RWPE1 (cell line): ENCODE measurements at places on chromosomes 11 and 22.

DNA sequence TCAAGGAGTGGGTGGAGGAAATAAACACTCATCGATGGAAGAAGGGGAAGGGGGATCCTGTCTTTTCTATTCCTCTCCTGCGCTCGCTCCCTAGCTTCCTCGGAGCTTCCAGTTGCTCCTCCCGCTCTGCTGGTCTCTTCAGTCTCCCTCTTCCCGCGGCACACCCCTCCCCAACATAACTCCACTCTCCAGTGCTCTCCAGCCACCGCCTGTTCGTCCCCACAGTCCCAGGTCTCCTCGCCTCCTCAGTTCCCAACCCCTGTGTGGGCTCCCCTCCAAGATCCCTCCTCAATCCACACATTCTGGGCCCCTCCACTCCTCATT lies 438 bp downstream of the ZW10 start:
- peak; percentile 33 for DNase-seq

DNA sequence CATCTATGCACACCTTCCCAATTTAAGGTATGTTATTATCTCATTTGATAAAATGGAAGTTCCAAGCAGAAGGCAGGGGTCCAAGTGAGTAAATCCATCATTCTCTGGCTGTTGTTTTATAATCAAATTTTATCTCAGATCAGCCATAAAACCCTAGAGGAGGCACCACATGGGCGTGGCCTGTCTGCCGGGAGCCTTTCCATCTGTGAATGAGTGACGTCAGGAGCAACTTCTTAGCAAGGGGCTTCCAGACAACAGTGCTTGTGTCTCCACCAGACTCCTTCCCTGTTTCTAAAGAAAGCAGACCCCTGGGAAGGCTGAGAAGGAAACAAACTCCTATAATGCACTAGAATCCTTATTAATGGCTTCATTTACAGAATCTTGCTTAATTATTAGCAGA lies 13.5 kb downstream of the SEZ6L start:
- DNase-seq = no peak

DNA sequence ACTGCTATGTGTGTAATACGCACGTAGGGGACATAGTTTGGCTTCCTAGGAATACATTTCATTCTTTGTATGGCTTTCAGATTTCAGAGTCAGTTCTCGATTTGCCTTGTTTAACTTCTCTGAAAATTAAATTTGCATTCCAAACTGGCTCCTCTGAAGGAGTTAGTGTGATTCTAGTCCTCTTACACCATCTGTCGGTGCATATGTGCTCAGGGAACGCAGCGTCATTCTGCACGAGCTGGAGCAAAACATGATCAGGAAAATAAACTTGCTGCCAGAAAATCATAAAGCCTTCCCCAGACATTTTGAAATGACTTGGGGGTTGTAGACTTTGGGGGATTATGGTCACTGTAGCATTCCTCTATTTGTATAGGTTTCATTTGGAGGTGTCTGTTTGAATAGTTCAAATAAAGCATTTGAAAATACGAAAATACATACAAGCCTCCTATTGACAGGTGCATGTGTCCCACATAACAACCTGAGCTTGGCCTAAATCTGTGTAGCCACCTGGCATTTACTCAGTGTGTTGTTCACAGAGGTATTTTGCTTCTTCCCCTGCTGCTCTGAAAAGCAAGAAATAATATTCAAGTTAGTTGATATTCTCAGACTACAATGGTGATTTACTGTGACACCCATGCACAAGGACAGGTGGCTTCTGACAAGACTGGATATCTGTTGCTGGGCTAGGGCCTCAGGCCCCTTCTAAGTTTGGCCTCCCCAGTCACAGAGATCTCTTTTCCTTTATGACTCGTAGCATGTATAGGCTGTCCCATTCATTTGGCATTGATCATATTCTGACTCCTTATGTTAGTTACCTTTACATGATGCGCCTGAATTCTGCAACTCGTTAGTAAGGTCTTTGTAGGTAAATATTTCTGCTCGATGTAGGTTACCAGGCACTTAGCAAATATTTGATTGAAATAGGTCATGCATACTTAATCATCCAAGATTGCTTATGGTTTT lies 81.6 kb upstream of the SORL1-AS1 start:
- no peak for DNase-seq

GRCh38 chr11:81989093-81989492 lies 744.6 kb downstream of the FAM181B start:
- DNase-seq = no peak

DNA sequence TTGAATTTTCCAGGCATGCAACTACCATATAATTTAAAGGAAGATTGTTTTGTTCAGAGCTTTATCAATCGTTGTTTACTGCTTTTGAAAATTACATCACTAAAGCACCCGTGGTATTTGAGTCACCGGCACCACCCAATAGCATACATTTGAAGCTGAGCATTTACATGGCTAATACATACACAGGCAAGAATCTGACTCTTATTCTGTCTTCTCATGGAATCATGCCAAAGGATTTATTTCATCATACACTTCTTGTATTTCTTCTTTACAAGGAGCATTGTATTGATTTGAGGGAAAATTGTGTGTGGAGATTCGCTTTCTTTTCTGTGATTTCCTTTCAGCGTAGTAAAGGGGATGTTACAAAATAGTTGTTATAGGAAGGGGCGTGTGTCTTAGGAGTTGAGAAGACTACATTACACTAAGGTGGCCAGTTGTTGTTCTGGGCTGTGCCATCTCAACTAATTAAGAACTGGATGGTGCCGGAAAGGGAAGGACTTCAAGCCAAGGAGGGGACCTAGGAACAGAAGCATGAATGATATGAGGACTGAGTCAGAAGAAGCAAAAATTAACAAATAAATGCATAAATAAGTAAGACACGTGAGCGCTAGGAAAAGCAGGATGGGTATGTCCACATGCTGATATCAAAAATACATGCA lies 12.9 kb upstream of the CD3E start:
- DNase-seq = peak; percentile 58

DNA sequence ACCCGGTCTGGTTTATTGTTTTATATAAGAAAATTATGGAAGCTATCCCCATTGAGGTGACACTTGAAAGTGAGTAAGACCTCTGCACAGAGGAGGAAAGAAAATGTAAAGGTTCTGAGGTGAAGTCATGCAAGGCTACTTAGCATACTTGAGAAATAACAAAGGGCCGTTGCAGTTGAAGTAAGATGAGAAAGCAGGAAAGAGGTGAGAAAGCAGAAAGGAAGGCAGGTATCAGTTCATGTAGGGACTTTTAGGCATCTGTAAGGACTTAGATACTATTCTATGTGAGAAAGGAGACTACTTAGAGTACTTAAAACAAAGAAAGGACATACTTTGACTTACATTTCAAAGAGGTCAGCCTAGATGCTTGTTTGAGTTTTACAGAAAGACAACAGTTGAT lies 84.7 kb downstream of the CASP12 start:
- DNase-seq = no peak

DNA sequence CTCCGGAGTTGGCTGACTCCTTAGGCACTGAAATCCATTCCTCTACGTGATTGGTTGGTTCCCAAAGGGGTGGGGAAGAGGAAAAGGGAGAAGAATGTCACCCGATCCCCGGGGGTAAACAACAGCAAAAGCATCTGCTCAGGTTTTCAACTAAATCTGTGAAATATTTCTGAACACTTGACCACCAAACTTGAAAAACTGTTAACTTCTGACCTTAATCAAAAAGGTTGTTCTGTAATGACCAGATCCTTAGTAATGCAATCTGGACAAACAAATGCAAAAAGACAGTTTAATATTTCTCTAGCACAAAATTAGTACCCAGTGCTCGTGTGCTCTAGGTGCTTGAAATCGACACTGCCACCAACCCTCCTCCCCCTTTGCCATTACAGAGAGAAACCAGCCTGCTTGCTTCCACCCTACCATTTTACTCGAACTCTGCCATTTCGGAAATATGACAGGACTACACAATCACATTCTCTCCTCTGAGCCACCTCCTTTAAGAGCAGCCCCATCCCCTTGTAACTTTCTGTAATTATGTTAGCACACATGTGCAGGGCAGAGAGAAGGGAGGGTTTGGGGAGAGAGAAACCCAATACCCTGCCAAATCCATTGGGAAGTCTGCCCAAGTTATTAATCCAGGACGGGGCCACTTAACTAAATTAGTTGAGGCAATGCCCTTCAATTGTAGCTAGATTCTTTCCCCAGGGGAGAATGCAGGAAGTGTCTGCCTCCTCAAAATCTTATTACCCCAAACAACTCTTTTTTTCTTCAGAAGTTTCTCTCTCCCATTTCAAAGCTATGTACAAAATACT lies 113.8 kb downstream of the RBFOX2 start:
- peak; percentile 82 for DNase-seq

DNA sequence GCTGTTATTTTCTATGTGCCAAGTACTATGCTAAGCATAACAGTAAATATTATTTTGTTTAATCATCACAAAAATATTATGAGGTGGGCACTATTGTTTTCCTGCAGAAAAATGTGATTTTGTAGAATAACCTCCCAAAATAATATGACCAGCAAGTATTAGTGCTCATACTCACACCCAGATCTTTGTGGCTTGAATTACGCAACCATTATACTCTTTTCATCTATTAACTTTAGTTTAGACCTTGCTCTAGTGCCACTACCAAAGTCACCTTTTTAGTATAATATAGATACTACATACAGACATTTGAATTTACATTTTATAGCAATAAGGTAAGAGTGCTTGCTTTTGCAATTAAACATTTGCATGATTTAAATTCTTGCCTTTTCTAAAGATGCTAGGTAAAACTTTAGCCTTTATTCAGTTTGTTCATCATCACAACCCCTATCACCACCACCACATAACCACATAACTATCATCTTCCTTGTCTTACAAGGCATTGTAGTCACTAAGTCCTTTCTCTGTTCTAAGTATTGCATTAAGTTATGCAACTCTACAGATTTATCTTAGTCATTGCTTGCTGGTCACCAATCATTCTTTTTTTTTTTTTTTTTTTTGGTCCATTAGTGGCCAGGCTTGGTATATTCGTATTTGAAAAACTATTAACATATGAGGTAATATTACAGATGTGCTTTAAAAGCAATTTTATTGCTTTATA lies 68.4 kb downstream of the GAS2 start:
- DNase-seq = no peak

- no peak for DNase-seq
Observed at GRCh38 chr11:111819829-111820237, 51.5 kb downstream of the ALG9 start.

- no peak for DNase-seq
Observed at GRCh38 chr11:93166194-93166593, 31.6 kb downstream of the SLC36A4 start.

DNA sequence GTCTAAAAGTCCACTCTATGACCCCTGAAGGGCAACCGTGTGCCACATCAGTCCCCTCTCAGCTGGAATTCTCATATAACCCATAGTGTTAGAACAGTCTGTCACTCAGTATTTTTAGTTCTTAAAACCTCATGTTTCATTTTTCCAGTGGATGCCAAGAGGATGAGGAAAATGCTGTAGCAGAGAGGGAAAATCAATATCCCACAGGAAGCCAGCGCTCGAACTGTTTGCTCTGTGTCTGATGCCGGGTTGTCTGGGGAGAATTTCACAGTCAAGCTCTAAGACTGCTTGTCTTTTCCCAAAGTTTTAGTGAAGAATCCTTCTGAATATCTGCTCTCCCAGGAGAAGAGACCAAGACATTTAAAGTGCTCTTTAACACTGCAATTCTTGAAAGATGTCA lies 360.9 kb downstream of the OPCML start:
- DNase-seq = no peak

DNA sequence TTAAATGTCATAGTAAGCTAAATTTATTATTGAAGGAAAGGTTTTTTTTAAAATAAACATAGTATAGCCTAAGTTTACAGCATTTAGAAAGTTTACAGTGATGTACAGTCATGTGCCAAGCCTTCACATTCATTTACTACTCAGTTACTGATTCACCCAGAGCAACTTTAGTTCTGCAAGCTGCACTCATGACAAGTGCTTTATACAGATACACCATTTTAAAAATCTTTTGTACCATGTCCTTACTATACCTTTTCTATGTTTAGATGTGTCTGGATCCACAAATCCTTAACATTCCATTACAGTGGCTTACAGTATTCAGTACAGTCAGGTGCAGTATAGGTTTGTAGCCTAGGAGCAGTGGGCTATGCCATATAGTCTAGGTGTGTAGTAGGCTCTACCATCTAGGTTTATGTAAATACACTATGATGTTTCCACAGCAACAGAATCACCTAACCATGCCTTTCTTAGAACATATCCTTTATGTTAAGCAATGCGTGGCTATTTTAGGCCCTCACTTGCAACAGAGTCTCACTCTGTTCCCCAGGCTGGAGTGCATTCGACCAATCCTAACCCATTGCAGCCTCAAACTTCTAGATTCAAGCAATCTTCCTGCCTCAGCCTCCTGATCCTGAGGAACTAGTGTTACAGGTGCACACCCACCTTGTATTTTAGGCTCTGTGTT lies 79.5 kb upstream of the SLC25A18 start:
- no peak for DNase-seq

- no peak for DNase-seq
Observed at GRCh38 chr11:67409781-67410368, 5.6 kb upstream of the CARNS1 start.

GRCh38 chr22:26650722-26651421 lies 6.5 kb upstream of the MIAT start:
- no peak for DNase-seq

- DNase-seq = peak; percentile 44
Observed at GRCh38 chr11:62266558-62266957, 3.4 kb upstream of the SCGB2A2 start.

- no peak for DNase-seq
Observed at GRCh38 chr11:100963375-100963774, 166.2 kb downstream of the PGR start.

GRCh38 chr11:76269247-76269646 lies 62.9 kb upstream of the WNT11 start:
- no peak for DNase-seq

GRCh38 chr11:93063086-93063485 lies 93.6 kb downstream of the MTNR1B start:
- no peak for DNase-seq

GRCh38 chr11:44776551-44777208 lies 49.9 kb downstream of the TSPAN18 start:
- DNase-seq = no peak

DNA sequence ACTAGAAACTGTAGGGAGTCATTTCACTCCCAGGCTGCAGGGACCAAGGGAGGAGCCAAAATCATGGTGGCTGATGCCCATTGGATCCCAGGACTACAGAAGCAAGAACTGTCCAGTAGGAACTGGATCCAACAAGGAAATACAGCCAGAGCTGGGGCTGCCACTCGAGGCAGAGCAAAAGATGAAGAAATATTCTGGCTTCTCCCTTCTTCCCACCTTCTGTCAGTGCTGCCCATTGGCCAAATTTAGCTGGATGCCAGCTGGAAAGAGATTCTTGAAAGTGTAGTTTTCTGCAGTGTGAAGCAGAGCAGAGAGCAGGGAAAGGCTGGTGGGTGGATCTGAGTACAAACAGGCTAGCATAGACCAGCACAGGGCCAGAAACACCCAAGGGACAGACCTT lies 45.6 kb downstream of the COMMD9 start:
- no peak for DNase-seq

DNA sequence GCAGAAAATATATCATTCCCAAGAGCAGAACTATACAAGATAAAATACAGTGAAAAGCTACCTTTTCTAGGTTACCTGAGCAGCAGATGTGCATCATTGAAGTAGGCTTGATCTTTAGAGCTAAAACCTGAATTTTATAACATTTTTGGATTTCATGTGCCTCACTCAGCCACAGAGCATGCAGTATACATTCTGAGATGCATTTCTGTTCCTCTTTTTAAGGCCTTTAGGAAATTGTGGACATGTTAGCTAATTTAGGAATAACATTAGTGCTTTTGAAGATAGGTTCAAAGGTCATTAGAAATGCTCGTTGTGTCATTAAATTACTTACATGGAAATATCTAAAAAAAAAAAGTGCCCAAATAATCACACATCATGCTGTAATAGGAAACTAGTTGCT lies 230.6 kb upstream of the PDGFD start:
- no peak for DNase-seq

- DNase-seq = no peak
Observed at GRCh38 chr11:74429205-74429604, 31.0 kb upstream of the PGM2L1 start.
